ENCODE measurements at places on chromosomes 5 and 9. TPM values are rescaled to one million over a fixed set of nuclear protein-coding genes. Genes with fewer than 3 reads are reported as not detected.

GAS1 gene
- total RNA-seq: 2.7 TPM

BSPRY gene
- total RNA-seq: 5.1 TPM

CCL19 gene
- total RNA-seq: not detected

TMOD1 gene
- 0.72 TPM for total RNA-seq

GRPEL2 gene
- total RNA-seq: 47.3 TPM

GRCh38 chr5:113152380-113152740 lies 175.8 kb downstream of the DCP2 start:
- no peak for DNase-seq

- no peak for DNase-seq
Observed at GRCh38 chr9:17191082-17191481, 56.2 kb downstream of the CNTLN start.

- DNase-seq: no peak
Observed at GRCh38 chr9:20749496-20750198, 65.6 kb downstream of the FOCAD start.

- no peak for DNase-seq
Observed at GRCh38 chr5:111636736-111637135, 120.3 kb downstream of the NREP start.

- no peak for DNase-seq
Observed at GRCh38 chr9:121732886-121733285, 81.5 kb downstream of the DAB2IP start.
